ENCODE measurements at places on chromosomes 2 and 18.

- DNase-seq: peak; percentile 45
Measured at GRCh38 chr2:236177967-236178889, 10.0 kb upstream of the GBX2 start.

GRCh38 chr2:157466764-157467163, 22.9 kb upstream of the CYTIP start:
- DNase-seq: no peak

DNA sequence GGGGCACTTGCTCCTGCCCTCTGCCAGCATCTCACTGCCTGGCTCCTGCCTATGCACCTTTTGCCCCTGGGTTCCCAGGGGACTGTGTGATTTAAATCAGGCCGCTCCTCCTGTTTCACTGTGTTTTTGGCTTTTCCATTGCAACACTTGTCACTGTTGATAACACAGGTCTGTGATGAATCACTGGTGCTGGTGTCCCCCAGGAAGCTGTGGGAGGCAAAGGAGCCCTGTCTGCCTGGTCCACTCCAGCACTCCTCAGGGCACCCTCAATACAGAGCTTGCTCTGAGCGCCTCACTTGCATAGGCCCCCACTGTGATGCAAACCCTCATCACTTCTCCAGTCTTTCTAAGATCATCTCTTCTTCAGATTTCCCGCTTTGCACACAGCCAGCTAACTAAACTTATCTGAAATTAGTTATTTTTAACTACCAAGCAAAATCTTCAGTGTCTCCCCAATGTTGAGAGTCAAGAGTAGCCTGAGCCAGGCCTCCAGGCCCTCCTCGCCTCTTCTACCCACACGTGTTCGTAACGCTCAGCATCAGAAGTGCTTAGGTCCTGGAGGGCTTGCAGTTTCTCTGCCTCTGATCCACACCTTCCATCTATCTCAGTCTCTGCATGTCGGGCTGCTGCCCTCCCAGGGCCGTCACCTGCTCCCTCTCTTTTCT, 2.8 kb downstream of the TMEM18 start:
- DNase-seq: no peak

DNA sequence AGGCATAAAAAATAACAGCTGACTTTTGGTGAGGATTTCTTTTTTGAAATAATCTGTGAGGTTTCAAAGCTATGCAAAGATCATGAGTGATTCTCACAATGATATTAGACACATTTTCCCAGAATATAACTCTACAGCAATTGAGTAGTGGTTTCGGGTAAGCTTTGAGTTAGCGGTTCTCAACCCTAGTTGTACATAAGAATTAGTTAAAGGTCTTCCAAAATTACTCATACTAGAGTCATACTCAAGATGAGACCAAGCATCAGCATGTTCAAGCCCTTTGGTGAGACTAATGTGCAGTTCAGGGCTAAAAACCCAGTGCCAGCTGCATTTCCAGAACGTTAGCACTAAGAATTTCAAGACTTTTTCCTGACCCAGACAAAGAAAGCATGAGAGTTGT, 31.1 kb downstream of the DSG4 start:
- DNase-seq: no peak

DNA sequence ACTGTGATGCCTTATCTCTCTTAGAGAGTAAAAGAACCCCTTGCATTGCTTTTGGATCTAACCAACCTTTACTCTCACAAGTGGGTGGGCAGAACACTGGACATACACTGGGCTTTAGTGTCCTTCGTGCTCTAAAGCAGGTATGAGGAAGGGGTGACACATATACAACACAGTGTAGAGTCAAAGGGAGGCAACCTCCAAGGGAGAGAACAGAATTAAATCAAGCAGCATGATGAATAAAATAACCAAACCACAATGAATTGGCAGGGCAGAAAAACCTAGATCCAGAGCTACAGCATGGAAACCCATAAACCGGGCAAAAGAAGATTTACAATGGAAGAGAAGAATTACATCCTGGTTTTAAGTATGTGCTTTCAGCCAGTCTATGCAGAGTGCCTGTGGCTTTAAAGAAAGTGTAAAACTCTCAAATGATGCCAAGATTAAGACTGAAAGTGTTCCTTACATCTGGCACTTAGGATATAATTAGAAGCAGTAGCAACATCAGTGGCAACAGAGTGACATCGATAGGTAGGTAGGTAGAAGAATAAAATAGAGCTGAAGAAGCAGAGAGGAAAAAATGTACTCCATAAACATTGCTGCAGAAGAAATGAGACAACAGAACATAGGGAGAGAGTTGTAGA, 191.7 kb upstream of the ZC3H15 start:
- no peak for DNase-seq

GRCh38 chr2:115183144-115183543, 740.7 kb downstream of the DPP10 start:
- DNase-seq: no peak

DNA sequence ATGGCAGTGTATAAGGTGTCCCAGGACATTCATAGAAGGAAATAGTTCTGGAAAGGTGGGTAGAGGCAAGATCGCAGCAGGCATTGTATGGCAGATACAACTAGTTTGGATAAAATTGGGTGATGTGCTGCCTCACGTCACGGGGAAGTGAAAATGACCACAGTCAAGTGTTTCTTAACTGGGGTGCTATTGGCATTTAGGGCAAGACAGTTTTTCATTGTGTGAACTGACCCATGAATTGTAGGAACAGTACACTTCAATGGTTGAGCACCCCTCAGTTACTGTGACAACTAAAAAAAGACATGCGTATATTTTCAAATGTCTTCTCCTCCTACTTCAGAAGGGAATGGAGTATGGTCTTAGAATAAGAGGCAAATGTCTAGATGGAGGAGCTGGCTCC, 22.3 kb upstream of the CYRIA start:
- no peak for DNase-seq

- DNase-seq: no peak
Measured at GRCh38 chr2:27738349-27739057, 33.0 kb upstream of the MRPL33 start.

- no peak for DNase-seq
Measured at GRCh38 chr2:126907671-126908070, 9.0 kb downstream of the TEX51 start.

- DNase-seq: no peak
Measured at GRCh38 chr2:38875227-38875575, 533 bp downstream of the DHX57 start.

DNA sequence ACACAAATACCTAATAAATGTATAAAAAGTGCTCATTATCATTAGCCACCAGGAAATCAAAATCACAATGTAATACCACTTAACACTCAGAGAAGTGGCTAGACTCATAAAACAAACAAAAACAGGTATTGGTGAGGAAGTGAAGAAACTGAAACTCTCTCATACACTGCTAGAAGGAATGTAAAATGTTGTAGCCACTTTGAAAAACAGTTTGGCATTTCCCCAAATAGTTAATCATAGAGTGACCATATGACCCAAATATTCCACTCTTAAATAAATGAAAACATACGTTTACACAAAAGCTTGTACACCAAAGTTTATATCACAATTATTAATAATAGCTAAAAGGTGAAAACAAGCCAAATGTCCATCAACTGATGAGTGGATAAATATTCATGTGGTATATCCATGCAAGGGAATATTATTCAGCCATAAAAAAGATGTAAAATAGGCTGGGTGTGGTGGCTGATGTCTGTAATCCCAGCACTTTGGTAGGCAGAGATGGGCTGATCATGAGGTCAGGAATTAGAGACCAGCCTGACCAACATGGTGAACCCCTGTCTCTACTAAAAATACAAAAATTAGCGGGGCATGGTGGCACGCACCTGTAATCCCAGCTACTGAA, 86.2 kb upstream of the COL5A2 start:
- no peak for DNase-seq

DNA sequence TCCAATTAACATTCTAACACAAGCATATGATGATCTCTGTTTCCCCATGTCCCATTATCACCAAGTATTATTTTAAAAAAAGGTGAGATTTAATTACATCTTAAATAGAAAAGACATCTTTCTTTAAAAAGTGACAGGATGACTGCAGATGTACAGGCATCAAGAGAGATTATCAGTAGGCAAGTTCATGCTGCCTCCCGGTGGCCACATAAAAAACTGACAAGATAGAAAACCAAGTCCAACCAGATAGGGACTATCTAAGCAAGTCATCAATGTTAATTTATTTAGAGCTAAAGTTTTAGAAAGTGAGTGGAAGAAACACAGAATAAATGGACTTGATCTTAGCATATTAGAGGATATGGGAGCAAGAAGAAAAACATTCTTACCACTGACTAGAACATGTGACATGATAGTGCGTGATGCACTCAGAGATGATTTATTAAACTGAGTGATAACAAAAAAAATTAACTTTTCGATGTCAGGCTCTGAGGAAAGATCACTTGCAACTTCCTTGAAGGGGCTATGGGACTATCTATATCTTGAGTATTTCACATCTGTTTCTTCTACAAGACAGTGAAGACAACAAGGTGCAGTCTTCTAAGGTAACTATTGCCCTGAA, 5.4 kb upstream of the TDRD15 start:
- peak; percentile 51 for DNase-seq

- DNase-seq: no peak
Measured at GRCh38 chr2:123659120-123659519, 366.0 kb upstream of the CNTNAP5 start.

DNA sequence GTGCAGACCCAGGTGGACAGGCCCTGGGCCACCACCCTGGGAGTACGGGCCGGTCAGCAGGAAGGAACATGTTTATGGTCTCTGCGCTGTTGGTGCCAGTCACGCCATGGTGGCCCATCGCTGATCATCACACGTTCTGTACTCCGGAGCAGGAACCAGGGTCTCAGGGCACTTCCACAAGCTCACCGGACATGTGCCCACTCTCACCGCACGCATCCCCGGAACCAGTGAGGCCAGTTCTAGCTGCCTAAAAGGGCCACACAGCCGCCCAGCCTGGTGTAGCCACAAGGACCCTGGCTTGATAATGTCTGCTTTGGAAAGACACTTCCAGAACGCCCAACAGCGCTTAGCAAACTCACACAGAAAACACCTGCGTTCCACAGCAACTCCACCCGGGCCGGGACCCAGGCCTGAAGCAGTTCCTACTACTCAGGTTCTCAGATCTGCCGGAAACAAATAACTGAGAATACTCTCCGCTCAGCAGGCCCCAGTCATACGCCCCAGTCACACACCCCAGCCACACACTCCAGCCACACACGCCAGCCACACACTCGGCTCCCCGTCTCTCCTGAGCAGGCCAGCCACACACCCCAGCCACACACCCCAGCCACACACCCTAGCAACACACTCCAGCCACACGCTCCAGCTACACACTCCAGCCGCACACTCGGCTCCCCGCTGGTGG, 123.3 kb downstream of the HDAC4 start:
- no peak for DNase-seq

GRCh38 chr2:25341011-25341727, 556 bp downstream of the DNMT3A start:
- no peak for DNase-seq

DNA sequence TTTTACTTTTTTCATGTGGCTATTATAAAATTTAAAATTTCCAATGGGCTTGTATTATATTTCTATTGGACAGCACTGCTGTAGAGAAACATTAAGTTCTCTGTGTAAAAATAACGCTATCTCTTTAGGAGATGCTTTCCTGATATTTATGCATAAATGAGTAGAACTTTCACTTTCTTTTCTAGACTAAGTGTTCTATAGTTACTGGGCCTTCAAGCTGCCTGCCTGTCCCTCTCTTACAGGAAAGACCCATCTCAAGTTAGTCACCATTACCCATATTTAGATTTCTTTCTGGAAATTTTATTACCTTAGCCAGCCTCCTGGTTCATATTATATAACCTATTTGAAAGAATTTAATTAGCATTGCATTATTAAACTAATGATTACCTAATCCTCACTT, 4.8 kb downstream of the ITGA4 start:
- no peak for DNase-seq

DNA sequence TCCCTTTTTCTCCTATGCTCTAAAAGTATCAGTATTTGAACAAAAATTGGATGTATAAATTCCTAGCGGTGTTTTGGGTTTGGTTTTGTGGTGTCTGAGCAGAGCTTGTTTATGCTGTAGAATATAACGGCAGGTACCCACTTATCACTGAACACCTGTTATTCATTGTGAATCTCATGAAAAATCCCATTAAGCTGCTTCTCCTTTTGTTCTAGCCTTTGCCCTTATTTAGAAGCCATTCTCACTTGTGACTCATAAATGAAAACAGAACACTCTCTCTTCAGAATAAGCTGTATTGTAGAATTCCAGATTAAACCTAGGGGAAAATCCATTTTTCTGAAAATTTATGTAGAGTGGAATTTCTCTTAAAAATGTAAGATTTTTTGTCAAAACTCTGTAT, 104.0 kb downstream of the PRPF40A start:
- DNase-seq: no peak

- DNase-seq: no peak
Measured at GRCh38 chr2:13682540-13683272, 949.8 kb upstream of the LRATD1 start.

DNA sequence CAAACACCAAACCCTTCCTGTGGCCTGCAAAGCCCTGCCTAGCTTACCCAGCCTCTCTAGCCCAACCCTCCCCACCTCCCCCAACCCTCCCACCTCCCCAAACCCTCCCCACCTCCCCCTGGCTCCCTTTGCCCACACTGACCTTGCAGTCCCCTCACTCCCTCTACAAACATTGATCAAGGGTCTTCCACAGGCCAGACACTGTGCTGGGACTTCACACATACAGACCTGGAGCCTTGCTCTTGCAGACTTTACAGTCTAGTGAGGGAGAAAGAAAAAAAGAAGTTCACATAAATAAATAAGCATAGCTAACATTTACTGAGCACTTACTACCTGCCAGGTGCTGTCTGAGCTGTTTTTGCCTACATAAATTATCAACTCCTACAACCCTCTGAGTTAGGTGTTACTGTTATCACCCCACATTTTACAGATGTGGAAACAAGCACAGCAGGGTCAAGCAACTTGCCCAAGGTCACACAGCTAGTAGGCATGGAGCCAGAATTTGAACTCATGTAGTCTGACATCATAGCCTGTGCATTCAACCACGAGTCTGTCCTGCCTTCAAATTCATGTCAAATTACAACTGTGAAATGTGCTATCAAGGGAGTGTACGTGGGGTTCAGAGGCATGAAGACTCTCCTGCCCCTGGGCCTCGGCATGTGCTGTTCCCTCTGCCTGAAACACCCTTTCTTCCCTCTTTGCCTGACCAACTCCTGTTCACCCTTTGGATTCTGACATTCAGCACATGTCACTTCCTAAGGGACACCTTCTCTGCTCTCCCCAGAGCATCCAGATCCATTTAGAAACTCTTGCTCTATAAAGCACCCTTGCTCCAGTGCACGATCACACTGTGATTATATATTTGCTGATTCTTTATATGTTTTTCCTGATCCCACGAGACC, 209.9 kb downstream of the TNS1 start:
- no peak for DNase-seq

GRCh38 chr2:176490061-176490861, 221.0 kb downstream of the MTX2 start:
- no peak for DNase-seq

DNA sequence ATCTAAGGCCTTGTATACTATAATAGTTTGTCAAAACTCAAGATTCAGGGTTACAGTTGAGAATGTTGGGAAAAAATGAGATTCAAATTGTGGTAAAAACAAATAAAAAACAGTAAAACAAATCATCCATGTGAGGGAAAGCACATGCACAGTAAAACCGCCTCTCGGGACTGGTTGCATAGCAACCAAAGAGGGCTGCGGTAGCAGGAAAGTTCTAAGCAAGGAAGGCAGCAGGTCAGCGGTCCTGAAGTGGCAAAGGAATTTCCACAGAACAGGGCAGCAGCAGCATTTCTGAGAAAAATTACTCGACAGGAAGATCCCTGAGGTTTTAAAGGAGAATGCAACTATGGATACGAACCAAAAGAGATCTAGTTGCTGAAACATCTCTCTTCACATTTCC, 93.7 kb downstream of the DYNAP start:
- no peak for DNase-seq
